ENCODE measurements at places on chromosomes 3 and 15. TPM values are rescaled to one million over a fixed set of nuclear protein-coding genes. Genes with fewer than 3 reads are reported as not detected.

C3orf22 gene
- total RNA-seq: not detected

ABI3BP gene
- 0.91 TPM for total RNA-seq

POTEB3 gene
- not detected for total RNA-seq

GRAMD1C gene
- total RNA-seq: 0.47 TPM

GABRR3 gene
- not detected for total RNA-seq

EOMES gene
- 0.64 TPM for total RNA-seq

CPNE9 gene
- 0.15 TPM for total RNA-seq

FAM107A gene
- total RNA-seq: 0.13 TPM

SUCLG2 gene
- 38.6 TPM for total RNA-seq

WNT5A gene
- 1.1 TPM for total RNA-seq

SLC28A1 gene
- not detected for total RNA-seq

NAALADL2 gene
- total RNA-seq: 0.34 TPM

ATP13A5 gene
- not detected for total RNA-seq

GUCA1C gene
- total RNA-seq: not detected

BCL2A1 gene
- 10.2 TPM for total RNA-seq

ZPLD1 gene
- total RNA-seq: not detected

KIF15 gene
- total RNA-seq: 9.2 TPM

EEF1AKMT4 gene
- total RNA-seq: 12.9 TPM

TF gene
- total RNA-seq: 3.9 TPM

SI gene
- total RNA-seq: not detected

BCHE gene
- 0.79 TPM for total RNA-seq

RNU5B-1 gene
- total RNA-seq: not detected

CLDND1 gene
- 61.1 TPM for total RNA-seq

TOPBP1 gene
- total RNA-seq: 22.8 TPM

CIAO2A gene
- total RNA-seq: 116 TPM

NOX5 gene
- 0.16 TPM for total RNA-seq

C2CD4A gene
- total RNA-seq: 0.19 TPM

USP3 gene
- 44.6 TPM for total RNA-seq

CLDN18 gene
- total RNA-seq: not detected

CASR gene
- not detected for total RNA-seq

MYZAP gene
- 1.0 TPM for total RNA-seq

GRK7 gene
- not detected for total RNA-seq

MB21D2 gene
- 5.8 TPM for total RNA-seq

TGM5 gene
- not detected for total RNA-seq

CCR8 gene
- total RNA-seq: not detected

TLR9 gene
- 0.09 TPM for total RNA-seq

FMN1 gene
- 0.70 TPM for total RNA-seq

MAP6D1 gene
- 6.3 TPM for total RNA-seq

ITIH1 gene
- total RNA-seq: not detected

BCL6 gene
- 9.1 TPM for total RNA-seq

Measured in A549 treated with GW870086 at 1 μM for 4 hours (cell line).